ENCODE measurements at places on chromosomes 1 and 21. TPM values are rescaled to one million over a fixed set of nuclear protein-coding genes. Genes with fewer than 3 reads are reported as not detected.
A peak's percentile ranks its signal among the peaks of the same experiment; 100 is the strongest.

The RIMKLA gene
- 0.06 TPM for total RNA-seq

The STUM gene
- total RNA-seq = not detected

The WARS2 gene
- 25.2 TPM for total RNA-seq

The TSPEAR gene
- total RNA-seq = not detected

The PFKFB2 gene
- total RNA-seq = 4.7 TPM

The SH3BGR gene
- 2.0 TPM for total RNA-seq

The TARS2 gene
- 29.5 TPM for total RNA-seq

The S100A7 gene
- not detected for total RNA-seq

The HCRTR1 gene
- not detected for total RNA-seq

The STMN1 gene
- total RNA-seq = 54.2 TPM

The RXRG gene
- not detected for total RNA-seq

The OR2L13 gene
- total RNA-seq = not detected

- no peak for DNase-seq
Measured at GRCh38 chr1:219741011-219741970, 128.4 kb upstream of the ZC3H11B start.

DNA sequence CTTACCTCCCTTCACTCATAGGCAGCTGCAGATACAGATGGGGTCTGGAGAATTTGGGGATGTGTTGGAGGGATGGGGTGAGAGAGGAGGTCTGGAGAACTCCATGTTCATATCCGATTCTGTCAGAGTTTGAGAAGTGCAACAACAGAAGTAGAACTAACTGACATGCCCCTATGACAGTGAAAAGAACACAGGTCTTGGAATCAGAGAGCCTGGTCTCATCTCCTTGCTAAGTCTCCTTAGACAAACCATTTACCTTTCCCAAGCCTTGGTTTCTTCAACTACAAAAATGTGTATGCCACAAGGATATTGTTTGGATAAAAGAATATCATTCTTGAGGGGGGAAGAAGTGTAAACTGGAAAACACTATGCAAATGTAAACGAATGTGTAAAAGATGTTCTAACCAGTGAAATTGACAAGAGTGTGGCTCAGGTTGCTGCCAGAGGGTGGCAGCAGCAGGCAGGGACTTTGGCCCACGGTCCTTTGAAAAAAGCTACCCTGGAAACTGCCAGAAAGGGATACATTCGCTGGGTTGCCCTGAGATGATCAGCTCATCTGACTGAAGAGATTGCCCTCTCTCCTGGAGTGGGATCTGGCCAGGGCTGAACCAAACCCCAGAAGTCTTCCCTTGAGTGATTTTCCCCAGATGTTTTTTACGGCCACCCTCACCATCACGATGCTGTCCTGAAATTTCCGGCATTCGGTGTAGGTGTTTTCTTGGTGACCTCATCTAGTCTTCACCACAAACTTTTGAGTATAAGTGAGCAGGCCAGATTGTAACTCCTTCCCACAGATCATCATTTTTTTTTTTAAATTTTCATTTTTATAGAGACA lies 17.0 kb upstream of the CD2 start:
- peak; percentile 73 for DNase-seq

GRCh38 chr1:110091791-110092190 lies 20.5 kb upstream of the UBL4B start:
- DNase-seq = no peak

GRCh38 chr1:93681989-93682412 lies 364 bp upstream of the BCAR3 start:
- no peak for DNase-seq

GRCh38 chr1:151419819-151420218 lies 20.4 kb downstream of the PSMB4 start:
- no peak for DNase-seq

GRCh38 chr1:51512606-51513005 lies 6.5 kb downstream of the EPS15 start:
- no peak for DNase-seq

DNA sequence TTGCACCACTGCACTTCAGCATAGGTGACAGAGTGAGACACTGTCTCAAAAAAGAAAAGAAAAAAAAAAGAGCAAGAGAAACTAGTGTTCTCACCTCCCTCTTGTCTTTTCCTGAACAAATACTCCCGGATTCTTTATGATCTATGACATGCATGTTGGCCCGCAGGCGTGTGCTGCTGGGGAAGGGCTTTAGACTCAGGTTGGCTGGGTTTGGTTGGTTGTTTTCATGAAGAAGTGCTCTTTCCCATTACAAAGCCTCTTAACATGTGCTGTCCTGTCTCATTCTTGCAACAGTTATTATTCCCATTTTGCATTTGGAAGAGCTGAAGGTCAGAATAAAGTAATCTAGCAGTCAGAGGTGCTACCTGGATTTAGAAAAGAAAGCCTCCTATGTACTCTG lies 79.5 kb downstream of the TRABD2B start:
- DNase-seq = no peak

- DNase-seq = no peak
Measured at GRCh38 chr1:28104866-28105467, 16.6 kb upstream of the EYA3 start.

GRCh38 chr1:233010146-233010545 lies 59.7 kb downstream of the NTPCR start:
- DNase-seq = no peak

DNA sequence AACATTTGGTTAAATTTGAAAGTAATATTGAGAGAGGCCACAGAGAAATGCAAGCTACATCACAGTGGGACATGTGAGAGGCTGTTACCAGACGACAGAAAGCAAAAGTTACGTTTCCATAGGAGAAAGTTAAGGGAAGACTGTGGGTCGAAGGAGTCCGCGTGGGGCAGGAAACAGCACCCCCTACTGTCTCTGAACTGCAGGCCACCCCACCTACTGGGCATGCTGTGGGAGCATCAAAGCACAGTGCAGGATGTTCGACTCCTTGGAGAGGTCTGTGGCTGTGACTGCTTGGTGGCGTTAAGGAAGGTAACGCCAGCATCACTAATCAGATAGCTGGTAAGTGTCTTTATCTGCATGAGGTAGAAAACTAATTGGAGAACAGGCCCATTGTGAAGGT lies 123.9 kb downstream of the PTBP2 start:
- peak; percentile 3 for DNase-seq

GRCh38 chr1:17825273-17826164 lies 70.4 kb downstream of the ACTL8 start:
- no peak for DNase-seq

DNA sequence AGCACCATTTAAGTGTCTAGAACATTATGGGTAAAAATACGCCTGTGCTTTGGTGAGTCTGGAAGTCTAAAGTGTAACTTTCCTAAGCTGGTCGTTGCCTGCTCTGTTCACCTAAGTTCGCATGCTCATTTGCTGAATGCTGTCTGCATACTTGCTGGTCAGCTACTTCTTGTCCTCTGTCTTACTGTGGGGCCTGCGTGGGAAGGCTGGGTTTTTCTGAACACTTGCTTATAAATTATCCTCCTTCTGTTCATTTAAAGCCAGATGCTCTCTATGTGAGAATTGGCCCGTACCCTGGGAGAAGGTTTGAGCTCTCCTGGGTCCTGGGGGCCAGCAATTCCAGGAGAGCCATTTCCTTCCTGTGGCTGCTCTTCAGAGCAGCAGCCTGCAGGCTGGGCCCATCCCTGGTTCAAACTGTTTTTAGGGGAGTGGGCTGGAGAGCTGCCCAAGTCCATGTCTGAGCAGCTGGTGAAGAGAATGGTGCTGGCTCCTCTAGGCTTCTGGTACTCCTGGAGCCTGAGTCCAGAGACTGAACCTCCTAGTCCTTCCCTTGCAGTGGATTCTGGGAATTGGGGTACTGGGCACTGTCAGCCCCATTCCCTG lies 75.7 kb downstream of the GALNT2 start:
- no peak for DNase-seq

GRCh38 chr1:60575326-60575977 lies 501.9 kb upstream of the C1orf87 start:
- DNase-seq = no peak

DNA sequence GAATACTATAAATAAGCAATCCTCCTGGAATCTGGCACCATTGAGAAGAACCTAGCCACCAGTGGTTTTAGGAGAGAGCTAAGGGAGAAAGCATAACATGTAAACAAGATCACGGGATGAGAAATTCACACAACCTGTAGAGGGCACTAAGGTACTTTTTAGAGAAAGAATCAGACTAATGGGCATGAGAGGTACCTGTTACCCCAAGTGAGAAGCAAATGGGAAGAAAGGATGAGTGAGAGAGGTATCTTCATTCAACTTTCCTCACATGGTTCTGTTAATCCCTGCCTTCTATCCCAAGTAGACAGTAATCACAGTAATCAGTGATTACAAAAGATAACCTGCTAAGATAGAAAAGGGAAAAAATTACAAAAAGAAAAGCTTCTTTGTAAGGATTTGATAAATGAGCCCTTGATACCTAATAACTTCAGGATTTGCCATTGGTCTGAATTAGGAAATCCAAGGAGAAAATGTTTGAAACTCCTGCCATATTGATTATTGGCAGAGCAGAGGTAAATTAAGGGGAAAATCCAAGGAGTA lies 251.1 kb upstream of the ADGRL2 start:
- no peak for DNase-seq

DNA sequence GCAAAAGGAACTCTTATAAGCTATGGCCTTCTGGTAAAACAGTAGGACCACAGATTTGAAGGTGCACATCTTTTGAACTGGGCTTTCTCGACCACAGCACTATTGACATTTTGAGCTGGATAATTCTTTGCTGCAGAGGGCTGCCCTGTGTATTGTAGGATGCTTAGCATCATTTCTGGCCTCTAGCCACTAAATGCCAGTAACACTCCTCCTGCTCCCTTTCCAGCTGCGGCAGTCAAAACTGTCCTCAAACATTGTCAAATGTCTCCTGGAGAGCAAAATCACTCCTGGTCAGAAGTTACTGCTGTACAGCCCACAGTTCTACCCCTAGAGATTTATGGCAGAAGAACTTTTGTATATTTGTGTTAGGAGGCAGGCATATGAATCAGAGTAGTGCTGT lies 836.7 kb downstream of the PLA2G4A start:
- no peak for DNase-seq

DNA sequence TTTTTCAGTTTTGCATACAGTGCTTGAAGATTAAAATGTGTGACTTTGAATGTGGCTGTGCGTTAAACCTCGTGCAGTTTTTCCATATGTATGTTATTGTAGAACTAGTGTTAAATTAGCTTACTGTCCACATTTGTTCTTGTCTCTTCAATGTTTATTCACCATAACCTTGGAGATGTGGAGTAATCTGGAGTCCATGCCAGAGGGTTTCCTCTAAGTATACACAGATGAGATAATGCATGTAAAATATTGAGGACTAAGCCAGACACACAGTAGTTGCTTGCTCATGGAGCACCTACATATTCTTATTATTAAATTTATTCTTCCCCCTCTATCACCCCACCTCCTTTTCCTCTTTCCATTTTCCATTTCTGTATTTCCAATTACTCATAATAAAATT lies 7.7 kb upstream of the GIPC2 start:
- no peak for DNase-seq

DNA sequence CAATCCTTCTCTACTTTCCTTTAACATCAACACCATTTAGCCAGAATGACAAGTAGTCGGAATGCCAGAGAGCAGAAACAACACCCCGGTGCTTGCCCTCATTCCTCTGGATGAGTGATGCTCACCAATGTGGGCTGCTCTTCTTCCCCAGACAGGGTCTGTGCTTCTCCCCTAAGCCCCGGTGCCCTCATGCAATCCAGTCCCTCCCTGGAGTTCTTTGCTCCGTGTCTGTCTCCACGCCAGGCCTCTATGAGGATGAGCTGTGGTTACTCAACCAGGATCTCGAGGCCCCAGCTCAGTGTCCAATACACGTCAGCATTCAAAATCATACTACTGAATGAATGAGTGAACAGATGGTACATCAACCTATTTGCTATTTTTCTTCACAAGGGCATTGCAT lies 29.7 kb upstream of the PDE9A start:
- no peak for DNase-seq

- DNase-seq = no peak
Measured at GRCh38 chr21:45376459-45377324, 28.3 kb upstream of the COL18A1 start.

DNA sequence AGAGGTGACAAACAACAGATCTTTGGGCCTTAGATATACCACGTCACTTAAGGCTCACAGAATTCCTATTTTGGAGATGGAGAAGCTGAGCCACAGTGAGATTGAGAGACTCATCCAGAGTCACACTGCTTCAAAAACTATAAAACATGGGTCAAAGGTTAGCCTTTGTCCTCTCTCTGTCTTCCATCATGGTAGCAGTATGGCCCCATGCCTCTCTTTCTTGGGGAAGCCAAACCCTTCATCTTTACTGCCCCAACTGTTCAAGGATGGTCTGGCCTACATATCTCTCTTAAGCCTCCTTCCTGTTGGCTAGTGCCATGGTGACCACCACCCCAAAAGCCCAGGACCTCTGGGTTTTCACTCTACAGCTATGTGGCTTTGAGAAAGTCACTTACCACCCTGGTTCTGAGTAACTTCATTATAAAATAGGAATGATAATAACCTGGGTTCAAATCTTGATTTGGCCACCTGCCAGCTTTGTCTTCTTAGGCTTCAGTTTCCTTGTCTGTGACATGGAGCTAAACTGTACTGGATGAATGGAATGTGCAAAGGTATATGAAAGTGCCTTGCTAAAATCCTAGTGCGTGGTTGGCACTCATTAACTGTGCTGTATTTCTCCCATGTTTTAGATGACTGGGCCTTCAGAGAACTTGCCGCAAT lies 85.9 kb upstream of the JUN start:
- no peak for DNase-seq
